ENCODE measurements at places on chromosomes 7 and 10. TPM values are rescaled to one million over a fixed set of nuclear protein-coding genes. Genes with fewer than 3 reads are reported as not detected.
A peak's percentile ranks its signal among the peaks of the same experiment; 100 is the strongest.

Gene MCM10
- total RNA-seq = 87.8 TPM

Gene WNT8B
- total RNA-seq = not detected

DNA sequence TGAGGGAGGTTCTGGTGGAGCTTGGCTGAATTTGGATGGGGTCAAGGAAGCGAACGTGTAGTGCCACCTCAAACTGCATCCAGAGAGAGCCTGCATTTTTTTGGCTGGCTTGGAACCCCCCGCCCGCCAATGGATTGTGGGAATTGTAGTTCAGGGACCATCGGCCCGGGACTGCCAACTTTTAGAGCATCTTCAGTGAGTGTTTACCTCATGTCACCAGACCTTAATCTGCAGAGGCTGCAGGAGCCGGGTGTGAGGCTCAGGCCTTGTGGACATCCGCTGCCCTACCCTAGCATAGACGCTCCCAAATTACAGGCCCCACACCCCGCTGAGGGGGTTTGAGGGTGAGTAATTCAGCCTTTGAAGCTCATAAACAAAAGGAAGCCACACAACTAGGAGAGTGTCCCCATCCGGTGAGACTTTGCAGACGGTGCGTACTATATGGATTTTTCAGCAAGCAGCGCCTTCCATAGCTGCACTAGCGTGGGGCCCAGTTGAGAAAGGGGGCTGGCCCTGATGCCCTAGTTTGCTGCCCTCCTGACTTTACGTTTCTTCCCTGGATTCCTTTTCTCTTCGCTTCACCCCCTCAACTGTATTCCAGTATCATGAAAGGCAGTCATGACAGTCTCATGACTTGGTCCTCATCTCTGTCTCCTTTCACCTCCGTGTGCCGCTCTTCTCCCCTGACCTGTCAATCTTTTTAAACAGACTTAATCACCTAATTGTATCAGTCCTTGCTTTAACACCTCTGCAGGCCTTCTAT, 717 bp downstream of the CNPY4 start:
- DNase-seq = peak; percentile 77

GRCh38 chr10:59991661-59992060, 85.3 kb upstream of the CCDC6 start:
- no peak for DNase-seq

Data from OCI-LY7 (cell line).